T-cell (primary cell): ENCODE measurements at places on chromosomes 7 and 10. TPM values are rescaled to one million over a fixed set of nuclear protein-coding genes. Genes with fewer than 3 reads are reported as not detected.

The CCDC3 gene
- 0.16 TPM for total RNA-seq

DNA sequence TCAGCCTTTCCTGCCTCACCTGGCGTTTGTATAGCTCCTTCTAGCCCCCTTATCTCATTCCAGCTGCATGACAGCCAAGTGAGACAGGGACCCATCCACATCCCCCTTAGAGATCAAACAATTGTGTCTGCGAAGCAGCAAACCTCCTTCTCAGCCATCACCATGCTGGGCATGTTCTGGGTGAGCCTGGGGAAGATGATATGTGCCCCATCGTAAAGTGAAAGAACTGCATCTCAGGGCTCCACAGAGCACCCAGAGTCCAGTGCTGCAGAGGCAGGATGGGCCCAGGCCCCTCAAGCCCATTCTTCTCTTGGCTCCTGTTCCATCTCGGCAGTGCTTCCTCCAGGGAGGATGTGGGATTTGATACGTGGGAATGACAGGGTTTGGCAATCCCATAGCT lies 43.2 kb downstream of the FIGNL1 start:
- H3K36me3 ChIP-seq = no peaks in the 10 kb centered on the region
- peaks cover 45% of the 10 kb centered on the region for H3K4me1 ChIP-seq
- H3K27ac ChIP-seq = peak overlapping the region; percentile 12
- DNase-seq = no peak

- no peak for DNase-seq
- peaks cover 8% of the 10 kb centered on the region for H3K36me3 ChIP-seq
- no peak overlapping the region for H3K4me3 ChIP-seq
- peaks cover 3% of the 10 kb centered on the region for H3K4me1 ChIP-seq
Measured at GRCh38 chr7:879093-879492, 2.7 kb downstream of the GET4 start.

DNA sequence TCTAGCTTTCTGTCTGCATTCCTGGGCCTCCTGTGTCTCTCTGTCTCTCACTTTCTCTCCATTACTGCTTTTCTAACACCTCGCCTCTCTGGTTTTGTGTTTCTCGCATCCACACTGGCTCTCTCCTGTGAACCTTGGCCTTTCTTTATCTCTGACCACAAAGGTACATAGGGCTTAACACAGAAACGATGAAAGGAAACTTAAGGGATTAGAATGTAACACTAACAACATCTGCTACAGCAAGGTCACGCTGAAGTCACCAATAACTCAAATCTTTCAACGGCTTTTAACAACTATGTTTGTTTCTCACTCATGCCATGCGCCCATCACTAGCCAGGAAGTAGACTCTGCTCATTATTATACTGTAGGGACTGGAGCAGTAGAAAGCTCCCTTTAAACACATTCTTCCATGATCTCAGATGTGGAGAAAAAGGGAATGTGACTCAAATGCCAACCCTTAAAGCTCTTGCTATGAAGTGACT lies 9.3 kb upstream of the OR6V1 start:
- H3K27ac ChIP-seq = no peak overlapping the region
- no peak for DNase-seq
- no peaks in the 10 kb centered on the region for H3K27me3 ChIP-seq
- H3K36me3 ChIP-seq = no peaks in the 10 kb centered on the region
- no peaks in the 10 kb centered on the region for H3K4me1 ChIP-seq

GRCh38 chr10:115335366-115335765 lies 242.2 kb downstream of the ATRNL1 start:
- no peaks in the 10 kb centered on the region for H3K27me3 ChIP-seq
- H3K27ac ChIP-seq = no peak overlapping the region
- no peak overlapping the region for H3K4me3 ChIP-seq
- H3K4me1 ChIP-seq = no peaks in the 10 kb centered on the region
- DNase-seq = no peak
- H3K36me3 ChIP-seq = no peaks in the 10 kb centered on the region
